D341Med (cell line): ENCODE measurements at places on chromosomes 2 and 18.

GRCh38 chr2:45390441-45390840 is 220.6 kb downstream of the SRBD1 start:
- DNase-seq: no peak

GRCh38 chr2:136651456-136652010 is 113.8 kb upstream of the THSD7B start:
- peak; percentile 53 for DNase-seq

GRCh38 chr2:240310645-240311044 is 124.8 kb upstream of the GPC1 start:
- no peak for DNase-seq

- no peak for DNase-seq
These were observed 44.9 kb downstream of the ACKR3 start for GRCh38 chr2:236614551-236614950.

DNA sequence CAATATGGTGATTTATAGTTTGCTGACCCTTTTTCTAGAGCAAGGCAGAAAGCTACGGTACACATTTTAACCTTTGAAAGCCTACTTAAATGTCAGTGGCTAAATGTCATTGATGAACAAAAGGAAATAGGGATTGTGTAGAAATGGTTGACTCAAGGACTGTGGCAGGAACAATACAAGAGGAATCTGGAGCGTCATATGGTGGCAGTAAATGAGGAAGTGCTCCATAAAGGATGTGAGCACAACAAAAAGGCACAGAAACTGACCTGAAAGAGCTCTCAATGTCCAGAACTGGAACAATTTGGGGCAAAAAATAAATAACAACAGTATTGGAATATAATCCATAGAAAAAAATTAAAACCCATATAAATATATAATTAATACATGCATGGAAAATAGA is 443.9 kb upstream of the VRK2 start:
- no peak for DNase-seq

- DNase-seq: peak; percentile 69
These were observed 6.1 kb upstream of the SERPINB8 start for GRCh38 chr18:63963615-63964256.

DNA sequence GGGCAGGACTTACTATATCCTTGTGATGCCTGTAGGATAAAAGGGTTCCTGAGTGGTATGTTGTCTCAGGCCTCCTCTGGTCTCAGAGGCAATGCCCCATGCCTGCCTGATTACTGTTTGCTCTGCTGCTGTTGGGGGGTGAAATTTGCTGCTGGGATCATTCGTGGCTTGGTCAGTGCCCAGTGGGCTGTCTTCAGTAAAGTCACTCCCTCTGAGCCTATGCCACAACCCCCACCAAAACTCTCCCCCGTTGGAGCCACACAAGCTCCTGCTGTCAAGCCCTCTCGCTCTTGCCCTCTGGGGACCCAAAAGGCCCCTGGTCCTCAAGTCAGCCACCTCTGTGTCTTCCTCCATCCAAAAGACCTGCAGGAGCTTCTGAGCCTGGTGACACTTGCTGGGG is 38.6 kb upstream of the TGIF1 start:
- no peak for DNase-seq

DNA sequence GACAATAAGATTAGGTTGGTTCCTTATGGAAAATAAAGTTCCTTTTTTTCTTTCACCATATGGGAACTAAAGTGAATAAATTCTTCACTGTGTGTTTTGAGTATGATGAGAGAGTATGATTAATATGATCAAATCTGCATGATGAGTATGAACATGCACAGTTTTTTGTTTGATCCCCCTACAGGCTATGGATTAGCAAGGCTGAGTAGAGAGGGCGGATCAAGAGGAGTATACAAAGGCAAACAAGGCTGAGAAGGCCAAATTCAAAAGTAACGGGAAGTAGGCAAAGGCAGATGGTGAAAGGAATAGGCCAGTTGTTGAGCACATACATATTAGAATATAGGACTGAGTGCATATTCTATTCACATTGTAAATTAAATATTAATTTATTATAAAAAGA is 508.2 kb downstream of the LRRTM4 start:
- DNase-seq: no peak

DNA sequence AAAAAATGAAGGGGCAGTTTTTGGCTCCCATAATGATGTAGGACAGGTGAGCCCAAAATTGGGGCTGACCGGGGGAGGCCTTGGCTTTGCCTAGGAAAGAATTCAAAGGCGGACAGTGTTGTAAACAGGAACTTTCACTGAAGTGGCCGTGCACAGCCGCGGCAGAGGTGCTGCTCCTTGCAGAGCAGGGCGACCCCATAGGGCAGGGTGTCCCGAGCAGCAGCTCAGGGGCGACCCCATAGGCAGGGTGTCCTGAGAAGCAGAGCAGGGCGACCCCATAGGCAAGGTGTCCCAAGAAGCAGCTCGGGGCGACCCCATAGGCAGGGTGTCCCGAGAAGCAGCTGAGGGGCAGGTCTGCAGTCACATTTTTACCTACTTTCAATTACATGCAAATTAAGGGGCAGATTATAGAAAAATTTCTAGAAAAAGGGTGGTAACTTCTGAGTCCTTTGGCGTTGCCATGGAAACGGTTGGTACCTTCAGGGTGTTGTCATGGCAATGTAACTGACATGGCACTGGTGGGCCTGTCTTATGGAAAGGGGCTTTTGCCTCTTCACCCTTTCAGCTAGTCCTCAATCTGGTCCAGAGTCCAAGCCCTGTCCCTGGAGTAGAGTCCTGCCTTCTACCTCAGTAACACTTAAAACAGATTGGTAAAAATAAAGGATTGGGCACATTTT is 134.5 kb downstream of the FBXO15 start:
- no peak for DNase-seq

- no peak for DNase-seq
These were observed 20.5 kb upstream of the LRPPRC start for GRCh38 chr2:44016282-44016681.

GRCh38 chr2:18975506-18976167 is 382.8 kb downstream of the OSR1 start:
- DNase-seq: no peak

DNA sequence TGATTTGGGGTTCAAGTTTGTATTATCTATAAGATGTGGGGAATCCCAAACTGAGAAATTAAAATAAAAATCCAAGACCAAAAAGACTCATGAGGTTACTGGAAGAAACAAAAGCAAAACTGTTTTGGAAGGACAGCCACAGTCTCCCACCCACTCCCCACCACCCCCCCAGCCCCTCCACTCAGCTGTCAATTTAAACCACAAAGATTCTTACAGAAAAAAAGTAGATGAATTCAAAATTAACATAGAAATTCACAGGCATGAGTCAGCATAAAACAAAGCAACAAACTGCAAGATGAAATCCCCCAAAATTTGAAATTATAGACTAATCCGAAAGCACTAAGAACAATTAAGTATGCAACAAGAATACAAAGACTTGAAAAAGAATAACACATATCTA is 12.1 kb downstream of the MAP4K3 start:
- DNase-seq: no peak

DNA sequence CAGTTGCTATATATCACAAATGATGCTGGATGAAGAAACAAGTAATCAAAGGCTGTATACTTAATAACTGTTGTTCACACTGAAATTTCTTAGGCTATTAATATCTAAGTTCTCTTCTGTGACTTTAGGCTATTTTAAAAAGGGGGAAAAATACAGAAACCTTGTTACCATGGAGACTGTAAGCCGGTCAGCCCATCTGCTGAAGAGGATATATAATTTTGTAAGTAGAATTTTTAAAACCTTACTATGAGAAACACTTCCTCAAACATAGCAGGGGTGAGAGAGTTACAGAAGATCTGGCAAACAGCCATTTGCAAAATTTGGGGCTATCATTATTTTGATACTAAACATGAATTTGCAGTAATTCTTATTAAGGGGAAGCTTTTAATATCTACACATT is 27.8 kb downstream of the CACNB4 start:
- no peak for DNase-seq

DNA sequence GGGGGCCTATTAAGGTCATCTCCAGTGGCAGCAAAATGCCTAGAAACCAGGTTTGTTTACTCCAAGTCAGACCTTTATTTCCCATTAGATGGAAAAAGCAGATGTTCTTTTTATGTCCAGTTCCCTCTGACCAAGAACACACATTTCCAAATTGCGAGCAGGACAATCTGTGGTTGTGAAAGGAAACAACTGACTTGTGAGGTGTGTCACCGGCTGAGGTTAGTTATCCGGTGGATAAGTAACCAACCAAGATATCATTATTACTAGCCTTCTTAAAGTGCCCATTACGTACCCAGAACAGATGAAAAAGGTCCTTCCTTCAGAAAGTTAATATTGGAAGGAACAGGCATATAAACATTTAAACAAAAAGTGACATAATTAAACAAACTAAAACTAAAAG is 112.9 kb downstream of the THADA start:
- no peak for DNase-seq

- DNase-seq: no peak
These were observed 322.4 kb downstream of the PTPRM start for GRCh38 chr18:7889515-7889914.

DNA sequence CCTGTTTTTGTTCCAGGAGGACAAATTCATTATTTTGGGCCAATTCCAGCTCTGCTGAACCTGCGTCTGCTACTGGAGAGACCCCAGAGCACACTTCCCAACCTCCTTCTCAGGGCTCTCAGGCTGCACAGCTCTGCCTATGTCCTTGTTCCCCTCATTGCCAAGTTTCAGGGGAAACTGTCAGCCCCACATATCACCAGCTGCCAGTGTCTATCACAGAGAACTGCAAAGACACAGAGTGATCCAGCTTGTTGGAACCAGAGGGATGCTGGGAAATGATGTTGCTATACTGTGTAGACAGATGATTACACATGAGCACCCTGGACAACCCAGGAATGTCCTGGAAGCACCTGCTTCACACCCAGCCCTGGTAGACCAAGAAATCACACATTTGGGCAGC is 67.4 kb upstream of the TMEM247 start:
- DNase-seq: no peak

- no peak for DNase-seq
These were observed 5.4 kb downstream of the KLHL14 start for GRCh38 chr18:32767400-32767799.

GRCh38 chr2:96484091-96484490 is 21.1 kb downstream of the NEURL3 start:
- no peak for DNase-seq
